NCI-H1930 (cell line): ENCODE measurements at places on chromosomes 4 and X.

- DNase-seq = no peak
Measured at GRCh38 chr4:11440481-11441193, 11.9 kb upstream of the HS3ST1 start.

- DNase-seq = no peak
Measured at GRCh38 chr4:121270389-121270788, 106.3 kb upstream of the TNIP3 start.

- DNase-seq = no peak
Measured at GRCh38 chrX:48896611-48897011, 957 bp downstream of the TIMM17B start.

GRCh38 chr4:103774326-103774825 is 54.6 kb upstream of the TACR3 start:
- no peak for DNase-seq

- DNase-seq = no peak
Measured at GRCh38 chr4:71288875-71289274, 49.9 kb upstream of the SLC4A4 start.

- no peak for DNase-seq
Measured at GRCh38 chr4:7847206-7847605, 92.5 kb downstream of the AFAP1 start.

- no peak for DNase-seq
Measured at GRCh38 chr4:30723201-30723955, 3.2 kb downstream of the PCDH7 start.
